ENCODE measurements at places on chromosomes 3 and 15. TPM values are rescaled to one million over a fixed set of nuclear protein-coding genes. Genes with fewer than 3 reads are reported as not detected.

The ERICH6 gene
- total RNA-seq = not detected

GRCh38 chr3:78725703-78726246 lies 1042.0 kb downstream of the ROBO1 start:
- no peak for DNase-seq

- no peak for DNase-seq
Observed at GRCh38 chr3:18018491-18019160, 276.2 kb upstream of the TBC1D5 start.

DNA sequence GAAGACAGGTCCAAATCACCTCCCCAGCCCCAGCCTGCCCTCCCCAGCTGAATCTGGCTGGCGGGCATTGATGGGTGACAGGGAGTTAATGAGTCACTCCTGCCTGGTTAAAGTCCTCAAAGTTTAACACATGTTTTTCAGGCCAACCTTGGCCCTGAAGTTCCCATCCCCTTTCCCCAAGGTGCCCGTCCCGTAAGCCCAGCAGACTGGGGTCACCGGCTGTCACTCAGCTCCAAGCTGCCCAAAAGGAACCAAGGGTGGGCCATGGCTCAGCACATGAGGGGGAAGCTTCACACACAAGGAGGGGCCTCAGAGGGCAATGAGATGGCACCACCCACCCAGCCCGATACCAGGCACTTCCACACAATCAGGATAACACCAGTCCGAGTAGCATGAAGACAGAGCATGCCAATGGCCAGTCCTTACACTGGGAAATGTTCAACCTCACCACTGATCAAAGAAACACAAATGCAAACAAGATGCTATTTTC lies 10.2 kb upstream of the KLF15 start:
- no peak for DNase-seq

DNA sequence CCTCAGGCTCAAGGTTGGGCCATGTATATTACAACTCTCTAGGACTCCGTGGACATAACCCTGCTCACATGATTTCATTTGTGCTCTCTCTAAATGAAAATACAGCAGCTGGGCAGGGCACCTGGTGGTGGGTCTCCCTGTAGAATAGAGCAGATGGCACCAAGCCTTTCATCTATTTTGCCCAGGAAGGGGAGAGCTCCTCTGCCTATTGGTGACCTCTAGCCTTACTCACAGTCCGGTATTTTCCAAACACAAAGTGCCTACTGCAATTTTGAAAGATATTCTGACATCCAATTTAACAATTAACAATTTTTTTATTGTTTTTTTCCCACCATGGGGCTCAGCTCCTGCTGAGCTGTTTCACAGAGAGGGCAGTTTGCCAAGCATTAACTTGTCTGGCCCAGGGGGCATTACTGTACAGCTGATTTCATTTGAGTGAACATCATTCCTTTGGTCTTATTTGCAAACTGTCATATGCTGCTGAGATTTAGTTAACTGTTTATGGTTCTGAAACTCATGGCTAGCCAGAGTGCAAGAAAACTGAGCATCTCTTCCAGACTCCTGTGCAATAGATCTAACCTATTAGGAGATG lies 474.0 kb downstream of the EPHB1 start:
- DNase-seq = no peak

All from omental fat pad (tissue), 4 donors.